ENCODE measurements at places on chromosomes 13 and 19.
A peak's percentile ranks its signal among the peaks of the same experiment; 100 is the strongest.

- no peak for DNase-seq
Measured at GRCh38 chr13:20828539-20829364, 55.0 kb upstream of the EEF1AKMT1 start.

- no peak for DNase-seq
Measured at GRCh38 chr19:49678985-49679770, 2.1 kb downstream of the PRMT1 start.

DNA sequence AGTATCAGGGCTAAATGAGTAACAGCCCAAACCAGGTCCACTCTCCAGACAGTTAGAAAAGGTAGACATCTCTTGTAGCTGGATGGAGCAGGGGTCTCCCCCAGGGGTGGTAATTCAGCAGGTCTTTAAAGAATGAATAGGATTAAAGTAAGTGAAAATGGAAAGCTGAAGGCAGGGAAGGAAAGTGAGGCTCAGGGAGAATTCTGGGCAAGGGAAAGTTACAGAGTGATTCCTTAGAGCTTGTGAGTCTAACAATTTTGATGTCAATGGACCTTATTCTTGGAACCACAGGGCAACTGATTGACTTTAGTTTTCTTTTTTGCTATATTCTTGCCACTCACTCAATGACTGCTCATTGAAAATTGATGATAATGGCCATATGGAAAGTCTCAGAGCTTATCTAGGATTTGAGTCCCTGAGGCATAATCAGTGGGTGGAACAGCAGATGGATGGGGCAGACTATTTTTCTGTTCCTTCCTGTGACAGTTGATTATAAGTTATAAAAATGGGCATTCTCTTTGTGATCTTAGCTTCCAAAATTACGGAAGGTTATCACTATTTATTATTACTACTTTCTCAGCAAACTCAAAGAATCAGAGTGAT, 76.9 kb downstream of the LRCH1 start:
- no peak for DNase-seq

GRCh38 chr13:80584785-80585184, 243.9 kb upstream of the SPRY2 start:
- no peak for DNase-seq

- DNase-seq: peak; percentile 41
Measured at GRCh38 chr19:33416307-33417215, 43.1 kb downstream of the CEBPG start.

- no peak for DNase-seq
Measured at GRCh38 chr19:5291588-5292193, 48.9 kb downstream of the PTPRS start.

- peak; percentile 5 for DNase-seq
Measured at GRCh38 chr13:52348983-52349780, 56.8 kb downstream of the THSD1 start.

DNA sequence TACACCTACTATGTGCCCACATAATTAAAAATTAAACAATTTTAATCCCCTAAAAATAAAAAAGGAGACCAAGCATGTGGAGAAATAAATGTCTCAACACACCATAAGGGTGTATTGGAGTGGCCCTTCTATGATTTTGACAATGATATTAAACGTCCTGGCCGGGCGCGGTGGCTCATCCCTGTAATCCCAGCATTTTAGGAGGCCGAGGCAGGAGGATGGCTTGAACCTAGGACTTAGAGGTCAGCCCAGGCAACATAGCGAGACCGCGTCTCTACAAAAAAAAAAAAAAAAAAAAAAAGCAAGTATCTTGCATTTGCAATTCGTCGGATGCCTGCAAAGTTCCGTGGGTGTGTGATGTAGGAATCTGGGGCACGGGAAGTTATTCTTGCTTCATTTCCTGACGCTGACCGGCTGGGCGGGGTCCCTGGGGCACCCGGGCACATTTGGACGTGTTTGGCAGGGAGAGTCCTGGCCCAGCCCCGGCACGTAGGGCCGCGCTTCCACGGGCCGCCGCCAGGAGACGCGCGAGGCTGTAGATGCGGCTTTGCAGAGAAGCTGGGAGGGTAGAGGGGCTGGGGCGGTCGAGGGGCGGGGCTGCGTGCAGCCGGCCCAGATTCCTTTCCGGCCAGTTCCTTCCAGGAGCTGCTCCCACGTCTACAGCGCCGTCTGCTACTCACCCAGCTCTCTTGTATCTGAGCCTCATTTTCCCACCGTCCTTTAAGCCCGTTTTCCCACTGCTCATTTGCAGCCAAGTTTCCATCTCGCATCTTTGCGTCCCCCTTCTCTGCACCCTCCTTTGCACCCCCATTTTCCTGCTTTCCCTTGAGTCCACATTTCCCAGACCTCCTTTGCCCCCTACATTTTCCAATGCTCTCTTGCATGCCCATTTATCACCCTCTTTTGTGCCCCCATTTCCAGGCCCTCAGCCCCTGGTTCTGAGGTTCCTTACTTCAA, 2.2 kb upstream of the TSPAN16 start:
- DNase-seq: peak; percentile 64

DNA sequence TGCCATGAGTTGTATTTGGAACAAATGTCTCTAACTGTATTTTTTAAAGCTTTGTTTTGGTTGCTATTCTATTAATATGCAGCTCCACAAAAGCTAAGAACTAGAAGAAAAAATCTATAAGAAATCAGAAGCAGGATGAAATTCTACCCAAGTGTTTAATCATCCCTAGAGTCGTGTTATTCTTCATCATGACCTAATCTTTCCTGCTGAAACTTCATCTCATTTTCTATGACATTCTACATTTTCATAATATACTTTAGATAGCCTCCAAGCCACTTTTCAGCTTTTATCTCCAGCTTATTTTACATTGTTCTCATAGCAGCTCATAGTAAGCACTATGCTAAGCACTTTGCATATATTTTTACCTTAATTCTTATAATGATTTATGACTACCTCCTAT, 302.8 kb downstream of the FOXO1 start:
- DNase-seq: no peak

DNA sequence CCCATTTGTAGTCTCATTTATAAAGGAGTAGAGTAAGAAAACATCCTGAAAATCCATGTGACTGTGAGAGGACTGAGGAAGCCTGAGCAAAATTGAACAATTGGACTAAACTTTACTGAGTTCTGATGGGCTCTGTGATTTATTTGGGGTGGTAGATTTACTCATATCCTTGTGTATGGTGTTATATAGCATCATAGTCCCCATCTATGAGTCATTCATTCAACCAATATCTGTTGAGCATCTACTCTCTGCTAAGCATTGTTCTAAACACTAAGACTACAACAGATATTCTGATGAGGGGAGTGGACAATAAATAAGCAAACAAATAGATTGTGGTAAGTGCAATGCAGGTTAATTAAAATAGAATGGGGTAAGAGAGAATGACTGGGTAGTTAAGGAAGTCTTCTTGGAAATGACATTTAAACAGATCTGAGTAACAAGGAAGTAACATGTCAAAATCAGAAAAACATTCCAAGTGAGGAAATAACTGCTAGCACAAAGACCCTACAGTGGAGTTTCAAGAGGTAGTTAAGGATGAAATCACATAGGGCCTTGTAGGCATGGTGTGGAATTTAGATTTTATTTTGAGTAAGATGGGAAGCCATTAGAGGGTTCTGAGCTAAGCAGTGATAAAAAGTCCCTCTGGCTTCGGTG, 36.3 kb upstream of the MLNR start:
- DNase-seq: no peak

GRCh38 chr19:4633140-4633967, 6.0 kb upstream of the TNFAIP8L1 start:
- peak; percentile 40 for DNase-seq

Measured in stimulated activated CD4-positive, alpha-beta T cell treated with anti-CD3 and anti-CD28 coated beads, TNF-alpha, amount 100 ng/mL, for 24 hours (primary cell).